ENCODE measurements at places on chromosomes 5 and 9.

- DNase-seq: no peak
Measured at GRCh38 chr5:119828541-119828940, 199.2 kb downstream of the FAM170A start.

GRCh38 chr5:149766460-149767280, 36.6 kb downstream of the PPARGC1B start:
- DNase-seq: no peak

DNA sequence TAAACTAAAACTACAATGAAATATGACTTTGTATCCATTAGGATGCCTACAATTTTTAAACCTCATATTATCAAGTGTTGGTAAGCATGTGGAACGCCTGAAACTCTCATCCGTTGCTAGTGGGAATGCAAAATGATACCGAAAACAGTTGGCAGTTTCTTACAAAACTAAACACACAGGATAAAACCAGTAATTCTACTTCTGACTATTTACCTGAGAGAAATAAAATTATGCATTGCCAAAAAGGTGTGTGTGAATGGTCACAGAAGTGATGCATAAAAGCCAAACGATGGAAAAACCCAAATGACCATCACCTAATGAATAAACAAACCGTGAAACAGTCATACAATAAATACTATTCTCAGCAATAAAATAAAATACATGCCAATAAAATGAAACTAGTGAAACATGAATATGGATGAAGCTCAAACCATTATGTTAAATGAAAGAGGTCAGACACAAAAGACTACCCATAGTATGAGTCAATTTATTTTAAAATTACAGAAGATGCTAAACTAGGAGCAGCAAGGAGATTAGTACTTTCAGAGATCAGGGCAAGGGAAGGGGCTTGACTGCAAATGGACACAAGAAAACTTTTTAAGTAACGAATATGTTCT, 13.4 kb downstream of the AUH start:
- no peak for DNase-seq

- DNase-seq: no peak
Measured at GRCh38 chr9:135644631-135645218, 5.4 kb upstream of the GLT6D1 start.

GRCh38 chr5:173675287-173675996, 59.0 kb upstream of the BOD1 start:
- DNase-seq: no peak

DNA sequence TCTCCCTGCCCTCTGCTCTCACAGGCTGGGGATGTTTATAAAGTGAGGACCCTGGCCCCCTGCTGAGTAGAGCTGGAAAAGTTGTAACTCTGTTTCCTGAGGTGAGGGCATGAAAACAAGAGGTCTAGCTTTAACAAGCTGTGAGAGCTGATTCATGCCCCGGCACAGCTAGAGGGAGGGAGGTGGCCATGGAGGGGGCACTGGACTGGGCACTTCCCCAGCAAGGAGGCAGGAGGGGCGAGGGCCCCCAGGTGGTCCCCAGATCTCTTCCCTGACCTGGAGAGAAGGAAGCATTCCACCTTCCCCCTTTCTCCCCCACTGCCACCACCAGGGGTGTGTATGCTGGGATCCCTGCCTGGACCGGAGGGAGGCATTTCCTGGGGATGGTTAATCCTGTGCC, at the start of gene MSMP:
MSMP (minus strand) TSS at position 13 of the 400 bp plus-strand sequence. CDS start 147 bp downstream, outside the sequence.
- no peak for DNase-seq

GRCh38 chr9:110040788-110041187, 167.2 kb downstream of the C9orf152 start:
- DNase-seq: no peak

GRCh38 chr9:93962561-93963440, 7.6 kb upstream of the BARX1 start:
- DNase-seq: peak; percentile 43

DNA sequence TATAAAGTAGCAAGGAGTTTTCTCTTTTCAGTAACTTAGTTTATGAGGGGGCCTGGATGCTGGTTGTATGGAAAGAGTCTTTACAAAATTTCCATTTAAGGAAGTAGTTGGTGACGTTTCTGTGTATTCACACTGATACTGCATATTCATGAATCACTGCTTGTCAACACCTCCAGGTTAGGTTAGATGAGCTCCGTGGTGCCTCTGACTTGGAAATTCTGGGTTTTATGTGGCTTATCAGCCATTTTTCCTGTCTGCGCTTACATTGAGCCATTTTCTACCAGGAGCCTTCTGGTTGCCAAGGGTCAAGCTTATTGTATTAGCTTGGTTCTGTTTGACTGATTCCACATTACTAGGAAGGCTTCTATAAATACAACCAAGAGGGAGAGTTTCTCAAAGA, 128.3 kb downstream of the SLC28A3 start:
- DNase-seq: no peak

- no peak for DNase-seq
Measured at GRCh38 chr9:134028575-134029247, 3.4 kb downstream of the BRD3OS start.

- no peak for DNase-seq
Measured at GRCh38 chr5:165560648-165561047, 2055.2 kb downstream of the MAT2B start.

DNA sequence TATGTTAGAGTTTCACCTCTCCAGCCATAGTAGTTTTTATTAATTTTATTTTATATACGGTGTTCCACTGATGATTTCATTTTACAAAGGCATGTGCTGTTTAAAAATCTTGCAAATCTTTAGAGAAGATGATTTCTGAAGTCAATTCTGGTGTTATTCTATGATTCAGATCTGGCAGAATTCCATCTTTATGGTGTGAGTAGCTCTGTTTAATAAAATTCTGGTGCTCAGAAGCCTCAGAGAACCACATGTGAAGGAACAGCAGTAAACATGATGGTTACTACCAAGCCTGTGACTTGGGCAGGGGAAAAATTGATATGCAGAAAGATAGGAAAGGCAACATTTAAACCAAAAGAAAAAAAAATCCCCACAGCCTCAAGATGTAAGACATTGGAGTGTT, 299.7 kb downstream of the NPR3 start:
- DNase-seq: no peak

DNA sequence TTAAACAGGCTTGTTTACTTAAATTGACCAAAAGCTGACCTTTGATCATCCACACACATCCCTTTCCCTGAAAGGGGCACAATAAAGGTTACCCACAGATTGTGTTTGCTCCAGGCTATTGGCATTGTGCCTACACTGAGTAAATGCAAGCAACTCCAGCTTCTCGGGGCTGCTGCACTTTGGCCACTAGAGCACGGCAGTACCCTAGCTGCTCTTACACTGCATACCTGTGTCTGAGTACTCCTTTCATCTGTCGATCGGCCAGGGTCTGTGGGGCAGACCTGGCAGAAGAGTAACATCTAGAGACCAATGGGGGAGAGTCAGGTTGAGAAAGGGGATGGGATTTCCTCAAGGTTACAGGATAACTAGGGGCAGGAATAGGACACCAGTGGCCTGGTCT, 281.9 kb upstream of the NMUR2 start:
- no peak for DNase-seq

DNA sequence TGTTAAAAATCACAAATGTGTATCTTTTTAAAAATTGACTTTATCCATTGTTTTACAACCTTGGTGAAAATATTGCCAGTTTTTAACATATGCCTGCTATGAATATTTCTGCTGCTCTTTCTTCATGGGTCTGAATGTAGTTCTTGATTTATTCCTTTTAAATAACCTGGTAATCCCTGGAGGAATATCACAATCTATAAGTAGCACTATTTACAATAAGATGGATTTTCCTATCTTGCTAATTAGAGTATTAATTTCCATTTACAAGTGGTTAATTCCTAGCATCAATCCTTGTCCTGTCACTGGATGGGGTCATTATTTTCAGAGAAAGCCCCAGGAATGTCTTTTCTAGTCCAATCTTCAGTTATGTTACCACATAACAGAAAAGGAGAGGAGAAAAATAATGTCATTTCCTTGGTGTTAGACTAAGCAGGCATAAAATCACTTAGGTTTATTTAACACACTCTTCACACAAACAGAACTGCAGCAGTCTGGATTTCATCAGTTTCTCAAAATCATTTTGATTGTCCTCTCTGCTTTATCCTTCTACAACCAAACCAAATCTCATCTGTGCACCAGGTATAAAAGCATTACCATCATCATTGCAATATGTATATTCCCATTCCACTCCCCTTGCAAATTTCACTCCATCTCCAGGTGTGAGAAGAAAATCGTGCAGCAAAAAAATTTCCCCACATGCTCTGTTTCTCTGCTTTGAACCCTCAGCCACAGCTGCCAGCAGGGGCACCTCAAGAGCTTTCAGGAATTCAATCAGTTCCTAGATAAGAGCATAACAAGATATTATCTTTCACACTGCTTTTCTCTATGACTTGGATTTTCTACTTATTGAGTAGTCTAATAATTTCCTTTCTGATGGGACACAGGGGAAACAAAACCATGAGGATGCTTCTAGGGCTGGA, 204.1 kb downstream of the SEC61B start:
- DNase-seq: no peak

GRCh38 chr9:100473276-100474081, 530 bp downstream of the TMEFF1 start:
- no peak for DNase-seq

GRCh38 chr5:24042688-24043087, 535.3 kb downstream of the PRDM9 start:
- DNase-seq: no peak

DNA sequence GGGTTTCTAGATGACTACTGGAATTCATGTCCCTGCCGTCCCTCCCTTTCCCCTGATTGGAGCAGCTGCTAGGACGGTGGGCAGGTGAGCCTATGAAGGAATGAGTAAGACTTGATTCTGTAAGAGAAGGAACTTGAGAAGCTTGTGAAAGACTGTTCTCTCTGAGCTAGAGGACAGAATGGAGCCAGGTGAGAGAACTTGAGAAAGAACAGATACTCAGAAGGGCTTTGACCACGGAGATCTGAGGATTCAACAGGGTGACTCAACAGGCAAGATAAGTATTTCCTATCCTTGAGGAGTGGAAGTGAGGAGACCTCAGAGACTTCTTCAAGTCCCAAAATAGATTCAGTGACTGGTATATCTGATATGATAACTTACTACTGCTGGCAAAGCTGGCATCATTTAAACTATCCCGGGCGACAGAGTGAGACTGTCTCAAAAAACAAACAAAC, 41.9 kb downstream of the HSDL2 start:
- DNase-seq: no peak

GRCh38 chr5:180975338-180975737, 13.3 kb upstream of the BTNL3 start:
- no peak for DNase-seq

- no peak for DNase-seq
Measured at GRCh38 chr9:101054657-101055056, 26.1 kb downstream of the PLPPR1 start.

DNA sequence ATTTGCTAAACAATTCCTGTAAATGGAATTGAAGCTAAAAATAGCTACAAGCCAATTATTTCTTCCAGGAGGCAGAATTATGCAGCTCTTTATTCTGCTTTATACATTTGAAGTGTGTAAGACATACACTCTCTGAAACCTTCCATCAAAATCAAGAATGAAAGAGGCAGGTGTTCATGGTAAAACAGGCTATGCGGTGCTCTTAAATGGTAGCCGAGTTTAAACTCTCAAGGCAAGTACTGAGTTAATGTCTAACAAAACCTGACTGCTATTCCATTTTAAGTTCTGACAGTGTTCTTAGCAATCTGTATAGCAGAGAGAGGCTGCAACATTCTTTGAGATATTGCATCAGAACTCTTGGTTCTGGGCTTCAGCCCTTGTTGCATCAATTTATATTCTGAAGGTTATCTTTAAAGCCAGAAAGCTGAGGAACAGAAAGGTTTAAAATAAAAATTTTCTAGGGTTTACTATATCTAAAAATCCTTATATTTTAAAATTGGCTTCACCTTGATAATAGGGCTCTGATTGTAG, 248.3 kb upstream of the CCNG1 start:
- DNase-seq: no peak

- peak; percentile 31 for DNase-seq
Measured at GRCh38 chr5:78509145-78509865, 139.3 kb downstream of the LHFPL2 start.

- DNase-seq: no peak
Measured at GRCh38 chr5:131647048-131647769, 12.2 kb upstream of the RAPGEF6 start.

DNA sequence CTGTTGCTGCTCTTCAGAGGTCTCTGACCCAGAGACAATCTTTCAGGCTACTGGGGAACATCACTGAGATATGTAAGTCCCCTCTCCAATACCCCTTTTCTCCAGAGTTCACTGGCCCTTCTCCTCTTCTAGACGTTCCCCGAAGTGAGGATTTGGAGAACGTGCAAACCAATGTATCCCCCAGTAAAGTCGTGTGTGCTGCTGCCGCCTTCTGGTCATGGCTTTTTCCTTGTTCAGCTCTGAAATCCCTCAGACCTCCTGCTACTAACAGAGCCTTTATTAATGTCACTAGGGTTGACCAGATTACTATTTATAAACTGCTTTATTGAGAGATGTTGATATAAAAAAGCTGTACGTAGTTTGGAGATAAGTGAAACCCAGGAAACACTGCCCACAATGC, 1028.6 kb downstream of the CDH9 start:
- no peak for DNase-seq

- no peak for DNase-seq
Measured at GRCh38 chr9:117325110-117325731, 89.6 kb downstream of the ASTN2 start.

GRCh38 chr5:153640293-153640692, 149.8 kb downstream of the GRIA1 start:
- DNase-seq: no peak

DNA sequence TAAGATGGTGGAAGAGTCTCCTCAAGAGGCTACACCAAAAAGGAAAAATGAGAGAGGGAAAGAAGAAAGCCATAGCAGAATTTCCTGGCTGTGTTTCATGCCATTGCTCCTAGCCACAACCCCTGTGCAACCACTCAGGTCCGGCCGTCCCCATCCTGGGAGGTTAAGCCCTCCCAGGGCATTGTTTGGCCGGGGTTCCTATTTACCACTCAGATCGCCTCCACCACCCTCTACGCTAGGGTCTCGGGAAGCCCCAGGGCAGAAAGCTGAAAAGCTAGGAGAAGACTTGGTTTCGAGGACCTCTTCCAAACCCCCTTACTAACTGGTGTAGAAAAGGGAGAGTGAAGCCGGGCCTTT, 715 bp downstream of the RC3H2 start:
- no peak for DNase-seq

- no peak for DNase-seq
Measured at GRCh38 chr5:157327771-157328170, 61.8 kb downstream of the CYFIP2 start.

DNA sequence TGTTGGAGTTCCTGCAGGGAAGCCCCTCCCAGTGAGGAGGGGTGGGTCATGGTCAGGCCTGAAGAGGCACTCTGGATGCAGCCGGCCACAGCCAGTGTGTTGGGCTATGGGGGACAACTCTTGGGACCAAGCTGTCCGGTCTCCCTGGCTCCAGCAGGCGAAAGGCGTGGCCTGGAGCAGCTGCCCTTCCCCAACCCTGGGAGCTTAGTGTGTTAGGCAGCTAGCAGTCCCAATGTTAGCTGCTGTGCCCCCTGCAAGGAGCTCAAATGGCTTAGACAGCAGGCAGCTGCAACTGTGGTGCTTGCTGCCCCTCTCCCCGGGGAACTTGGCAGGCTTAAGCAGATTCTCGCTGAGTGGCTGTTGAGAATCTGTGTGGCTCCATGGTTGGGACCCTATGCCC, 67.5 kb upstream of the ACTBL2 start:
- no peak for DNase-seq

All from nucleus accumbens (tissue), 56 donors.